ENCODE measurements at places on chromosomes 1 and 21.

GRCh38 chr1:98119796-98120195 lies 199.0 kb upstream of the DPYD start:
- DNase-seq = no peak

DNA sequence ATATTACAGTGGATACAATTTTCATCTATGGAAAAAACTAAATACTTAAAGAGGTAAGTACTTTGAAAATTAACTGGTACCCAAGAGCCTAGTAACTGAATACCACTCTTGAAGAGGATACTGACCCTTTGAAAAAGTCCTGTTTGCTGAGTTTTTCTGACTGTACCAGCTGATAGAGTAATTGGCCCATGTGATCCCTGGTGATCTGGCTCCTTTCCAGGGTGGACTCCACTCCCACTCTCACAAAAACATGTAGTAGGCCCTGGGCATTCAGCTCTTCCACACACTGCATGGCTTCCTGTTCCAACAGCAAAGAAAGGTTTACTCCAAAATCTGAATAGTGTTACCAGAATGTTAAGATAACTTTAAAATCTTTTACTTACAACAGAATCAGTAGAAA lies 53.6 kb upstream of the HP1BP3 start:
- no peak for DNase-seq

GRCh38 chr21:32412162-32413014 lies at the start of gene EVA1C:
Gene EVA1C (plus strand): TSS chr21:32412706. CDS start chr21:32412854, 148 bp downstream.
- no peak for DNase-seq

GRCh38 chr1:174777262-174777661 lies 222.5 kb upstream of the CACYBP start:
- DNase-seq = no peak

DNA sequence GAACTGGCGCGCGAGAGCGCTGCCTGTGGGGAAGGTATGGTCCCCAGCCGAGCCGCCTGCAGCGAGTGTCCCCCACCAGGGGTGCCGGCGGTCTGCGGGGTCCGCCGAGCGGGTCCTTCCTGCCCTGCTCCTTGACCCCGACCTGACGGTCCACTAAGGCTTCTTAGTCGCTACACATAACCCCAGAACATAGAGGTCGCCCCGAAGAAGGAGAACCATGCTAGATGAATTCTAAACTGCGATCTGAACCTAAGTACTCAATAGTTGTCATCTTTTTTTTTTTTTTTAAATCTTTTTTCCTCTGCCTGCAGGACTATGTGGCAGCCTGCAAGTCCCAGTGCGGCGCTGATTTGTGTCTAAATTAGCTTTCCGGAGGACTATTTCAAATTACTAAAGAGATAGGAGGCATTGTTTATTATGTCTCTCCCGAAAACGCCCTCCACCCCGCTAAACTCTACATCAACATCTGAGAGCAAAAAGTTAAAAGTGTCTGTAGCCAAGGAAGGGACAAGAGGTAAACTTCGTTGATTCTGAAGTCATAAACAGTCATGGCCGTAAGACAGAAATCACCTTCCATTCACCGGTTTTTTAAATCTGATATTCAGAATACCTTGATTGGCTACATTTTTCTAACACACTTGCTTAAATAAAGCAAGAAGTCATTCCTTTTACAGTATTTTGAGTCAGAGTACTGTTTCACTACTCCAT lies 476 bp downstream of the AXDND1 start:
- no peak for DNase-seq

DNA sequence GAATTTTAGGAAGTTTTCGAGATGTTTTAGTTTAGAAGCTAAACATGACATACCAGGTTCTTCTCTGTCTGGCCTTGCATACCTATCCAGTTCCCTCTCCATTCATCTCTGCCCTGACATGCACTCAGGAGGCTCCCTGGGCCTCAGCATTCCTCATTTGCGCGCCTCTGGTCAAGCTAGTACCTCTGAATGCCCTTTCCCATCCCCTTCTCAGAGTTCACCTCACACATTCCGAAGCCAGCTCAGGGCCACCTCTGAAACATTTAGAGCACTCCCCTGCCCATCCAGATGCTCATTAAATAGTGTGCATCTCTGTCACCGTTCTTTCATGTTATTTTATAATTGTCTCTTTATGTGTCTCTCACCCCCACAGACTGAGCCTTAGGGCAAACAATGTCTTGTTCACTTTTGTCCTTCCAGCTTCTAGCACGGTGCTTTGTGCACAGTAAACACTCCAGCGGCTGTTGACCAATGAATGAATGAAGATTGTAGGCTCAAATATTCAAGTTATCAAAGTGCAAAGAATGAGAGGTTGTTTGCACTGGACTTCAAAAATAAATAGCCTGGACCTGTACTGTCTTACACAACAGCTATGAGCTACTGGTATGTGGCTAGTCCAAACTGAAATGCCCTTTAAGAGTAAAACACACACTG lies 1.2 kb upstream of the DHCR24 start:
- no peak for DNase-seq
